ENCODE measurements at places on chromosomes 4 and X.
A peak's percentile ranks its signal among the peaks of the same experiment; 100 is the strongest.

DNA sequence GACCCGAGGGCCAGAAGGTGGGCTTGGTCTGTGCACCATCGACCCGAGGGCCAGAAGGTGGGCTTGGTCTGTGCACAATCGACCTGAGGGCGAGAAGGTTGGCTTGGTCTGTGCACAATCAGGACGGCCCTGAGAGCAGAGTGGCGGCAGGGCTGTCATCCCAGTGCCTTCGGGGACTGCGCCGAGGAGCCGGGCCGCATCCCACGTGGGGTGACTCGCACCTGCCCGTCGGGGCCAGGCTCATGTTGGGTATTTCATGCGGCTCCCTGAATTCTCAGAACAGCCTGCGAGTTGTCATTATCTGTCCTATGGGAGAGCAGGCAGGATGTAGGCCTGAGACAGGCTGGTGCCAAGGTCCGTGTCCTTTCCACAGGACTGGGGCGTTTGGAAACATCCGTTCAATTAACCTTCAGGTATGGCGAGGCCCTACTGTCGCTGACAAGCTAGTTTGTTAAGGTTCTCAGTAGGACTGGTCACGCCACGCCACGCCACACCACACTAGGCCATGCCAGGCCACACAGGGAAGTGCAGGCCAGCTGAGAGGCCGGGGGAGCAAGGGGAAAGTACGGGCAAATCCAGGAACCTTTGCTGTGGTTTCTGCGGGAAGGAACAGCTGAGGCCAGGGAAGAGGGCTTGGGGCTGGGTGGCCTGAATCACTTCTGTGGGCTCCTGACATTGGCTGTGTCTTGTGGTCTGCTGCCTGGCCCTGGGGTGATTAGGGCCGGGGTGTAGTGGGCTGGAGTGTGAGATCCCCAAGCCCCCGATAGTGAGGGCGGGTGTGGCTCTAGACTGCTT is 182.9 kb downstream of the AFAP1 start:
- no peak for DNase-seq

DNA sequence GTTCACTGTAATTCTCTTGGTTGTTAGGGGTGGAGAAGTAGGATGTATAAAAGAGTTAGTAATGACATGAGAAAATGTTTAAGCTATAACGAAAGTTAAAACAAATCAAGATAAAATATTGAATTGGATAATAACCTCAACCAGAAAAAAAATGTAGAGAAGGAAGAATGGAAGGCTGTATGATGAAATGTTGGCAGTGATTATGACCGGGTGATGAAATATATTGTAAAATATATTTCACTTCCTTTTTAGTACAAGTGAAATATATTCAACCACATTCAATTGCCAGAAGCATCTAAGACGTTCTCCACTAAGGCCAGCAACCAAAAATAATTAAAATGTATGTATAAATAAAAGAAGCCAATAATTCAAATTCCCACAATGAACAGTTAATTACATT is 309.3 kb upstream of the FGF13 start:
- no peak for DNase-seq

DNA sequence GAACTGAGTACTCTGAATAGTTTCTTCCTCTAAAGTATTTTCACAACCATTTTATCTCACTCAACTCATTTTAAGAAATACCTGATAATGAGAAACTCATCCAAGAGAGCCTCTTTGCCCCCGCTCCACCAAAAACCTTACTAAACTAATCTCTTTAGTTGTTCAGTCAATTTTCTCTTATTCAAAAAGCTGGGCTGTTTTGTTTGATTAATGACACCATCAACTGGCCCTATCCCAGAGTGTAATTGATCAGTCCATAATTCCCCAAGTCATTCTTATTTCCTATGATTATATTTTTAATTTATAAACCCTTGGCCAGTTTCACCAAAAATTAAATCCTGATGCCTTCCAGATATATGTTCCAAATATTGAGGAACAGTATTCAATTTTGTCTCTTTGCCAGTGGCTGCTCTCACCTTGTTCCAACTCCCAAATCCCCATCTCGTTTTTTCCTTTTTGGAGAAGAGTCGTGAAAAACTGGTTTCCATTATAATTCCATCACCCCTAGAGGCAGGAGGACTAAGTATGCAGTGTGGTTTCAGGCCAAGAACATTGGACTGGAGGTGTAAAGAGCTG is 10.4 kb downstream of the LIMCH1 start:
- no peak for DNase-seq

GRCh38 chrX:153495903-153496589 is 1.3 kb downstream of the BGN start:
- no peak for DNase-seq

GRCh38 chrX:82208975-82209374 is 1007.1 kb downstream of the SH3BGRL start:
- DNase-seq: no peak

- no peak for DNase-seq
These were observed 25.5 kb downstream of the MAGEA4 start for GRCh38 chrX:151938172-151938571.

GRCh38 chr4:15794426-15794825 is 16.3 kb downstream of the CD38 start:
- no peak for DNase-seq

- no peak for DNase-seq
These were observed 48.3 kb upstream of the MND1 start for GRCh38 chr4:153296040-153296823.

- no peak for DNase-seq
These were observed 84.8 kb downstream of the PAK3 start for GRCh38 chrX:111180750-111181240.

DNA sequence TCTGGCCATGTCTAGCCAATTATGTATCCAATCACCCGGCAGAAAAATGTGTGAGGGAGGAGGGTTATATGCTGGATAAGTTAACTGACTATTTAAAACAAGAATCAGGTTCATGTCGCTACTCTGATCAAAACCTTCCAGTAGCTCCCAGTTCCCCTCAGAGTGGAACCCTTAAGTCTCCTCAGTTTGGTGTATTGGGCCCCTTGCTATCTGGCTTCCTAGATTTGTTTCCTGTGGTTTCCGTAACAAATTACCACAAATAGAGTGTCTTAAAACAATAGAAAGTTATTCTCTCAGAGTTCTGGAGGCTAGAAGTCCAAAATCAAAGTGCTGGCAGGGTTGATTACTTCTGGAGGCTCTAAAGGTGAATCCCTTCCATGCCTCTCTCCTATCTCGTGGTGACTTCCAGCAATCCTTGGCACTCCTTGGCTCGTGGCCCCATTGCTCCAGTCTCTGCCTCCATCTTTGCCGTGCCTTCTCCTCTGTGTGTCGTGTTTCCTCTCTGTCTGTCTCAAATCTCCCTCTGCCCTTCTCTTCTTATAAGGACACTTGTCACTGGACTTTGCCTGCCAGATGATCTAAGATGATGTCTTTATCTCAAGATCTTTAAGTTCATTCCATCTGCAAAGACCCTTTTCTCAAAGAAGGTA is 10.5 kb upstream of the ENPP6 start:
- no peak for DNase-seq

DNA sequence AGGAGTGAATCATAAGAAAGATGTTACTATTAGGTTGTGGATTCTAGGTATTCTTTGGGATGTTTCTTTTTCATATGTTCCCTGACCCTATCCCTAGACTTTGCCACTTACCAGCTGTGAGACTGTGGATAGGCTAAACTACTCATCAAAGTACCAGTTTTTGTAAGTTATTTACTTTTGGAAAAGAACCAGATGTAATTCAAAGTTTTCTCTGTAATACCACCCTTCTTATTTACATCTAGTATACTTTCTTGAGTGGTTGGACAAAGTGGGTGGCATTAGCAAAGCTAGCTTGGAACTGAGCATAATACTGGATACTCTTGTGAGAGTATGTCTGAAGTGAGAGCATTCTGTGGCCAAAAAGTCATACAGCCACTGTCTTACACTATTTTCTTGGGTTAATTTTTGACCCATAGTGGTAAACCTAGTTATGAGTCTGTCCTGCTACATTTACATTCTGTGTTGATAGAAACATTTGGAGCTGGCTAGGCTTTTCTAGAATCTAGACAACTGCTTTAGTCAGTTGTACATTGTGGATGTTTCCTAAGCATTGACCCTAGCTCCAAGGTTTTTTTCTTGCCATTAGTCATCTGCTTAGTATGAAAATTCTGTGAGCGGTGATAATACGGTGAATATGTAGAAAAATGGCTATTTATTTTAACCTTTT is 41.7 kb downstream of the KDM6A start:
- no peak for DNase-seq

- DNase-seq: no peak
These were observed 21.7 kb upstream of the FAM156A start for GRCh38 chrX:52979993-52980392.

GRCh38 chr4:164977243-164978164 is at the start of gene TRIM61:
Gene TRIM61, minus strand, starts transcription at chr4:164977657. Its CDS starts 7,655 bp downstream, at chr4:164970002.
- DNase-seq: peak; percentile 53

DNA sequence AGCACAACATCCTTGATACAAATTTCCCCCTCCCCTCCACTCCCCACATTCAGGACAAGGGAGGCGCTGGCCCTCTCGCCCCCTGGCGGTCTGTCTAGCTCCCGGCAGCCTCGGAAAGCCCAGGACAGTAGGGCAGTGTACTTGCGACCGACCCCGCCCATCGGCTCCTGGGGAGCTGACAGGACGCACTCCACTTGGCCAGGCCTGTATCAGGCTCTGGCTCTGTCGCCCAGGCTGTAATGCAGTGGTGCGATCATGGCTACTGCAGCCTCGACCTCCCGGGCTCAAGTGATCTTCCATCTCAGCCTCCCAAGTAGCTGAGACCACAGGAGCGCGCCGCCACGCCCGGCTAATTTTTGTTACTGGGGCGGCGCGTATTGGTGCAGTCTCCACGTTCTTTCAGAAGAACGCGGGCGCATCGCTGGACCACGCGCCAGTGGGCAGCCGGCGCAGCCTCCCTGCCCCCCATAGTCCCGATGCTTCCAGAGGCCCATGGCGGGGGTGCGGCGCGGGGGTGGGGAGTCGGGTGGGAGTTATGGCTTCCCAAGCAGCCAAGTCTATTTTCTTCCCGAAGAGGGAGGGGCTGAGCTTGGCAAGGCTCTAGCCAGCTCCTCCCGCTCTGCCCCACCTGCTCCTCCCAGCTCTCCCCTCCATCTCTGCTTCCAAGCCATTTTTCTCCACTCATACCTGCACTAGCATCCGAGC is 7.8 kb upstream of the AKAP14 start:
- peak; percentile 80 for DNase-seq

- DNase-seq: no peak
These were observed 7.6 kb downstream of the ANOS1 start for GRCh38 chrX:8724300-8724699.

DNA sequence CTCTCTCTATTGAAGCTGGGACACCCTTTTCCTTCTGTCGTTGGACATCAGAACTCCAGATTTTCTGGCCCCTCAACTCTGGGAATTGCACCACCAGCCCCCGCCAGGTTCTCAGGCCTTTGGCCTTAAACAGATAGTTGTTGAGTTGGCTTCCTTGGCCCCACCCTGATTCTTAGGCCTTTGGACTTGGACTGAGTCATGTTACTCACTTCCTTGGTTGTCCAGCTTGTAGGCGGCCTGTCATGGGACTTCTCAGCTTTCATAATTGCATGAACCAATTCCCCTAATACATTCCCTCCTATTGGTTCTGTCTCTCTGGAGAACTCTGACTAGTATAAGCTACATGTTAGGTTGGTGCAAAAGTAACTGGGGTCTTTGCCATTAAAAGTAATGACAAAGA is 195.7 kb downstream of the GPAT3 start:
- DNase-seq: peak; percentile 42

DNA sequence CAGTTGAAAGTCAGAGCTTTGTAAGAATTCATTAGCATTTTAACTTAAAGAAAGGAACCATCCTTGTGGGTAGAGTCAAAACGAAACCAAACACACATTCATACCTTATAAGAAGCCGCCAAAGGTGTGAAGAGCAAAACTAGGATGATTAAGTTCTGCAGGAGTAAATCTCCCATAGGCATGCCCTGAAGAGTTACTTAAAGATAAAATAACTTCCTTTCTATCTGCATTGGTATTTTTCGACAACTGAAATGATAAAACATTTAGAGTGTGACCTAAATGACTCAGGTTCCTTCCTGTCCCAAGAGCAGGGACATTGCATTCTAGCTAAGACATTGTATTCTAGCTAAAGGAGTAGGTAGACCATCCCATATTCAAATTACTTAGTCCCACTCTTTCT is 75.3 kb downstream of the BCOR start:
- DNase-seq: no peak

- DNase-seq: no peak
These were observed 177.2 kb downstream of the AFAP1 start for GRCh38 chr4:7762376-7763030.

GRCh38 chr4:4271912-4272311 is 18.0 kb downstream of the LYAR start:
- DNase-seq: no peak

- DNase-seq: peak; percentile 62
These were observed 77.8 kb upstream of the MXD4 start for GRCh38 chr4:2339458-2340271.

- no peak for DNase-seq
These were observed 94.7 kb upstream of the NAP1L5 start for GRCh38 chr4:88792268-88792781.

DNA sequence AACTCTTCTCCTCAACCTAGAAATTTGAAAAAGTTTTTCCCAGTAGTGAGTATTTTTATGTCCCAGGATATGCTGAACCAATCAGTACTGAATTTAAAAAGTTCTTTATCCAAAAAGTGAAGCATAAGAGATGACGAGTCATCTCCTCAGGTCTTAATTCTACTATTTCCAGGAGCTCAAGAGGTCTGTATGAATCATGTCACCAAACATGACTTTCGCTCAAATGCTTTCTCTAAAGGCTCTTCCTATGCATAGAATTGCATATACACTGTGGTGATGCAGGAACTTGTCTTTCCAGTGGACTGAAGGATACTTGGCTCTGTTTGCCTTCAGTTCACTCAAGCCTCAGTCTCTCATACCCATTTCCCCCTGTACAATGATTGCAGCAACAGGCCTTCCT is 36.1 kb downstream of the ZNF41 start:
- DNase-seq: no peak

DNA sequence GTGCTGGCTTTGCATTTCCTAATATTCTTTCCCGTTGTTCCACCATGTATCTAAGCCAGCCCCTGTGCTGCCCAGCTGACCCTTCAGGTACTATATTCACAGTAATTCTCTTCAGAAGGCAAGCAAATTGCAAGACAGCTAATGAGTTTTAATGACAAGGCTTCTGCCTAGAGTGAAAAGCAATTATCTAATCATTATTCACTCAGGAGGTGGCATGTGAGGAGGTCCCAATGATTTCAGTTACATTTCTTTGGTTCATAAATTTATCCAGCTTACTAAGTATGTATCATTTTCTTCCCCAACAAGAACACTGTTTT is 123.0 kb downstream of the RASGEF1B start:
- DNase-seq: no peak

All from aorta (tissue), 5 donors.